ENCODE measurements at places on chromosomes 5 and 9.

GRCh38 chr5:164345173-164345849 is 839.9 kb downstream of the MAT2B start:
- no peak for DNase-seq

DNA sequence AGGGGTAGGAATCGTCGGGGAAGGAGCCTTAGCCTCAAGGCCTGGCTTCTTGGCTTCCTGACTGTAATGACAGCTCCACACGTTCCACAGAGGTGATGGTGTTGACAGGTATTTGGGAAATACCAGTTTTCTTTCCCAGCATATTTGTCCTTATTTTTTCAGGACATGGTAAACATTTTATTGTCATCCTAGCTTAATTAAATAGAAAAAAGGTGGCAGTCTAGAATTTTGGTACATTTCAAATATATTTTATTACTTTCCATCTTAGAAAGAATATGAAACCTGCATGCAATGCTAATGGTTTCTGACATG is 8.4 kb downstream of the CXCL14 start:
- no peak for DNase-seq

DNA sequence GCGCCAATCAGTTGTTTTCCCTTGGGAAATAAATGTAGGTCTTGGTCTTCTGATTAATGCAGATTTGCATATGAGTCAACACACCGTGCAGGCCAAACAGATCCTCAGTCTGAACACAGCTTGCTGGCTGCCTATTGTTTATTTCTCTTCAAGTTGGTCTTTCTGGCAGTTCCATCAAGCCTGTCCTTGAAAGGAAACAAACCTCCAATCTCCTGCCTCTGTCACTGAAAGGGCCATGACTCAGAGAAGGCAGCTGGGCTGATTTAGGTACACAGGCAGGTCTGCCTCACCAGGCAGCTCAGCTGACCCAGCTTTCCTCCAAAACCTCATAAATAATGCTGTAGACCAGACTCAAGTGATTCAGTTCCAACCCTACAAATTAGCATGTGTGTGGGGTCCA is 175.9 kb downstream of the MAN2A1 start:
- no peak for DNase-seq

DNA sequence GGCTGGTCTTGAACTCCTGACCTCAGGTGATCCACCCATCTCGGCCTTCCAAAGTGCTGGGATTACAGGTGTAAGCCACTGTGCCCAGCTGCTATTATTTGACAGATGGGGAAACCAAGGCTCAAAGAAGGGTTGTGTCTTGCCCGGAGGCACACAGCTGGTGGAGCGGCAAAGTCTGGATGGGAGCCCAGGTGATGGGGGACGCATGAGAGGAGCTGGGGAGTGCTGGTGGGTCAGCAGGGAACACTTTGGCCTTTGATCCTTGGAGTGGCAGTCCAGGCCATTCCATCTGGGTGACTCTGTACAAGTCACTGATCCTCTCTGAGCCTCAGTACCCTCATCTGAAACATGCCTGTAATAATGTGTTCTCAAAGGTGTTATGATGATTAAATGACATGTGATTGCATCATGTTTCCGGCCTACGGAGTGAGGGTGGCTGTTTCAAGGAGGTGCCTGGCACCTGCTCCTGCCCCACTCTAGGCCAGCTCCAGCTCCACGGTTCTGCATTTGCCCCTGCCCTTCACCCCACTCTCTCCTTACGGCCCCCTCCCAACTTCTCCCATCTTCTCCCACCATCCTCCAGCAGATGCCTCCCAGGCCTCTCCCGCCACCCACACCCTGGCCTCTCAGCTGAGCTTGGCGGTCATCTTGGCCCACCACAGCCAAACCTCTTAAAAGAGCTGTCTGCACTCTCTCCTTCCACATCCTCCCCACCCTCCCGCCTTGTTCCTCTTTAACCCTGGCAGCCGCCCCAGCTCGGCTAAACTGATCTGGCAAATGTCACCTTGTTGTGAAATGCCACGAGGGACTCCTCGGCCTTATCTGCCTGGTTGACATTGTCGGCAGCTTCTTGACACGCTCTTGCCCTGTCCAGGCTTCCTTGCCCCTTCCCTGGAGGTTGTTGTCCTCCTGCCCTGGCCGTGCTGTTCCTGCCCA is 5.5 kb upstream of the DBN1 start:
- DNase-seq: no peak

GRCh38 chr5:102855681-102856388 is 100.7 kb downstream of the PAM start:
- no peak for DNase-seq

DNA sequence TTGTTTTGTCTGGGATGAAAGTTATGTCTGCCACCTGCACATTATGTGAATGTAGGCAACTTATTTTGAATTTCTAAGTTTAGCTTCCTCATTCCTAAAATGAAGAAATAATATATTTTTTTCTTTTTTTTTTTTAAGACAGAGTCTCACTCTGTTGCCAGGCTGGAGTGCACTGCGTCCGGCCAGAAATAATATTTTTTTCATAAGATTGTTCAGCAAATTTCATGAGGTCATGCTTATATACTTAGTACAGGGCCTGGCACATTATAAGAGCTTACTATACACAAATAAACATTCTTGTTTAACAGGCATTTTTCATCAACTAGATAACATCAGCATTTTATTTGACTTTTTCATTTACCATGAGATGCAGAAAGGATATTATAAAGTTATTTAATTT is 368.5 kb downstream of the GABRG2 start:
- no peak for DNase-seq

DNA sequence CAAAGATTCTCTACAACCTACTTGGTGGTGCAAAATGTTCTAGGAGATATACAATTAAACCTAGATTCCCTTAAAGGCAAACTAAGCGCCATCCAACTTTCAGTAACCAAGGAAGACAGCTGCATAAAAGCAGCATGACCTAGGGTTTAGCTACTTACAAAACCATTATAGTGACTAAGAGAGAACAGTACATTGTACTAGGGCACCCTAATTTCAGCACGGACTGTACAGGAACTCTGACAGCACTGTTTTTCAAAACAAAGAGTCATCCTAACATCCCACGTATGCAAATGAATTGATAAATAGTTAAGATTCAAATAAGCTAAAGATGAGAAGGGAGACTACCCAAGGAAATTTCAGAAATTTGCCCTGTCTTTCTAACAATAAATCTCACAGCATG is 30.0 kb downstream of the STRBP start:
- DNase-seq: no peak

DNA sequence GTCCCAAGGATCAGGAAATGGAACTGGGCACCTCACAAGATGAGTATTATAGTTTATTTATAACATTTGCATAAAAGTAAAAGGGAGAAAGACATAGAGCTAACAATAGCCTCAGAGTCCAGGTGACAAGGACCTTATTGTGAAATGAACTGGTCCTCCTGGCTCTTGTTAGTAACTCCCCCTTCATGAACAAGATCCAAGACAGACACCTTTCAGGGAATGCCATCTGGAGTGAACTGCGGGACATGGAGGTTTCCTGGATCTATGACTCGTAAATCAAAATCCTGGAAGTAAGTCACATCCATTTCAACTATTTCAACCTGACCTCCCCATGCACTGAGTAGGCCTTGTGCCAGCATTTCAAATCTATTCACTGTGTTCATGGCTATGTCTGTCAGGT is 129.5 kb upstream of the GAS1 start:
- no peak for DNase-seq

- no peak for DNase-seq
Observed at GRCh38 chr5:111679611-111680010, 77.4 kb downstream of the NREP start.

- no peak for DNase-seq
Observed at GRCh38 chr5:53456366-53456765, 24.1 kb upstream of the FST start.

- no peak for DNase-seq
Observed at GRCh38 chr9:111825468-111826145, 30.9 kb upstream of the SHOC1 start.

- DNase-seq: no peak
Observed at GRCh38 chr5:158933494-158934318, 166.0 kb downstream of the EBF1 start.

- DNase-seq: no peak
Observed at GRCh38 chr5:476102-476813, 33.3 kb downstream of the EXOC3 start.

DNA sequence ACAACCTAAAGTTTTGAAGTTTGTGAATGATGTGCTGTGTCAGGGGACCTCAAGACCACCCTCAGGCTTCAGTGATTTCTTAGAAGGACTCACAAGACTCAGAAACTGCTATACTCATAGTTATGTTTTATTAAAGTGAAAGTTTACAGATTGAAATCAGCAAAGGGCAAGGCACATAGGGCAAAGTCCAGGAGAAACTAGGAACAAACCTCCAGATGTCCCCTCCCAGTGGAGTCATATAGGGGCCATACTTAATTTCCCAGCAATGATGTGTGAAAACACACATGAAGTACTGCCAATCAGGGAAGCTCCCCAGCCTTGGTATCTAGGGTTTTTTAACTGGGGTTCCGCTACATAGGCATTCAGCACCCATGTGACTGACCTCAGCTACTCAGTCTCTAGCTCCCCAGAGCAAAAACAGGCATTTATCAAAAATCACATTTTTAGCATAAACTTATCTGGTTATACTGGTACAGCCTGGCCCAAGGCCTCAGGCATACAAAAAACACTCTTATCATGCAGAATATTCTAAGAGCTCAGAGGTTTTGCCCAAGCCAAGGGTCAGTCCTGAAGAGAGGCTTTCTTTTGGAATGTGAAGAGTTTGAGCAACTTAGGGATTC is 74.7 kb upstream of the ANKRD55 start:
- no peak for DNase-seq

GRCh38 chr5:17196697-17197096 is 20.7 kb upstream of the BASP1 start:
- no peak for DNase-seq

- DNase-seq: no peak
Observed at GRCh38 chr5:135822959-135823358, 11.5 kb upstream of the SLC25A48 start.

DNA sequence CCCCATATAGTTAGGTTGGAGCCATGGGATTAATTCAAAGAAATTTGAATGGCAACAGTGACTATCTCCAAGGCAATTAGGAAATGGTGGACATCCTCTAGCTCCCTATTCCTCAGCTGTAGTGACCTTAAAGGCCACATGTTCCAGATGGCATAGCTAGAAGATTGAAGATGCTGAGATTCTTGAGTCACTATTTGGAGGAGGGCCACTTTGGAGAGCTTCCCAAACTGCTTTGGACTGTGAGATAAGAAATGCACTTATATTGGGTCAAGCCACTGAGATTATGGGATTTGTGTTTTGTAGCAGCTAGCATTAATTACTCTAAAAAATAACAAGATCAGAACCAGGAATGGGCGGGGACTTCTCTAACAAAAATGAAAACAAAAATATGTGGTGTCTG is 636.2 kb upstream of the CCNG1 start:
- DNase-seq: no peak

DNA sequence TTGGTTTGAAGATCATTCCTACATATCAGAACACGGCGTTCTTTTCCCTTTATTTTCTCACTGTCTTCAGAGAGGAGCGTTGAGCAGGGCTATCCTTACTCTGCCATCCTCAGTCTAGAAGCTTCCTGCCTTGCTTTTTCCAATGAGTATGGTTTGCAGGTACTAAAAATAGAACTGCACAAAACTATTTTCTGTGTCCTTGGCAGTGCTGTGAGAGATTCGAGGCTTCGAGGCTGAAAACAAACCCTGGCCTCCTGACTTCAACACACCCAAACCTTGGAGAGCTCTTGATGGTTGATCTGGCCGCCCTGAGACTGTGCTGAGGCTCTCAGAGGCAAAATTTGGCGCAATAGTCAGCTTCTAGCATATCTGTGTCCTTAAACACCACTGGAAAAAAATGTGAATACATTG is 78.9 kb downstream of the GOLPH3 start:
- DNase-seq: no peak

GRCh38 chr9:137221506-137222111 is 431 bp downstream of the RNF208 start:
- no peak for DNase-seq

GRCh38 chr5:126780165-126780827 is 3.4 kb downstream of the LMNB1 start:
- no peak for DNase-seq

DNA sequence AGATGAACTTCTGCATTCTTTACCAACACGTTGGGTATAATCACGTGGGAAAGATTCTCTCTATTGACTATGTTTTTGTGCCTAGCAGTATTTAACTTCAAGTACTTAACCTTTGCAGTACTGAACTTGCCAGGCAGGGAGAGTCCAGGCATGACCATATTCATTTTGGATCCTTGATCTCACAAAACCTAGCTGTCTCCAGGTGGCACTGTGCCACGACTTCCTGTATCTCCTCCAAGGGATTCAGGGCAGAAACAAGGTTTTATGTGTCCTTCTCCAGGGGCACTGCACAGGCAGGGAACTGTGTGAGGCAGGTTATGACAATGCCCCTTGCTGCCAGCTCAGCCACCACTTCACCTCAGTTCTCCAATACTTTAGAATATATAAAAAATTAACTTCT is 11.7 kb upstream of the IFNA5 start:
- DNase-seq: no peak

- DNase-seq: no peak
Observed at GRCh38 chr5:96198356-96199058, 234.5 kb downstream of the PCSK1 start.

DNA sequence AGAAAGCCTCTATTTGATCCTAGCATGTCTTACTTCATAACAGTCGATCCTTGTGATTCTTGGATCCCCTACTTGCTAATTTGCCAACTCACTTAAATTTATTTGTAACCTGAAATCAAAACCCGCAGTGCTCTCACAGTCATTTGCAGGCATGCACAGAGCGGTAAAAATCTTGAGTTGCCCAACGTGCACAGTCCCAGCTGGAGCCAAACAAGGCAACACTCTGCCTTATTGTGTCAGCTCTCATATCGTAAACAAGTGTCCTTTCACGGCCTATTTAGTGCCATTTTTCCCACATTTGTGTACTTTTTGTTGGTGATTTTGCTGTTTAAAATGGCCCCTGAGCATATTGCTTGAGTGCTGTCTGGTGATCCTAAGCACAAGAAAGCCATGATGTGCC is 511.3 kb upstream of the WWC1 start:
- no peak for DNase-seq

DNA sequence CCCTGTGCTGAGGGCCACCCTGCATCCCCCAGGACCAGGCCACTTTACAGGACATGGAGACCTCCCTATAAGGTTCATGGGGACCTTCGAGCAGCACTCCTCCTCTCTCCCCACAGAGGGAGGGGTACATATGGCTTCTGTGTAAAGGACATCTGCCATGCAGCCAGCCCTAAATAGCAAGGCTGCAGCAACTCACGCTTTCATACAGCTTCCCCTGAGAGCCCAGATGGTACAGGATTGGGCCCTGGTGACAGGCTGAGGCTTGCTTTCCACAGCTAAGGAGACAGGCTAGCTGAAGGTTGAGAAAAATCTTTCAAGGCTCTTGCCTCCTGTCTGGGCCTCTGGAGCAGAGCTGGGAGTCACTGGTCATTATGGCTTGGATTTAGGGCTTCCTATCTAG is 147.0 kb upstream of the ZNF366 start:
- DNase-seq: no peak

GRCh38 chr9:5832071-5832537 is 813 bp downstream of the ERMP1 start:
- DNase-seq: no peak

All from stimulated activated CD4-positive, alpha-beta T cell treated with anti-CD3 and anti-CD28 coated beads, TNF-alpha, amount 100 ng/mL, for 24 hours (primary cell).